ENCODE measurements at places on chromosomes 5 and 9.

GRCh38 chr5:88659529-88660263 lies 223.3 kb downstream of the MEF2C start:
- peaks cover 30% of the 10 kb centered on the region for H3K4me1 ChIP-seq
- no peak overlapping the region for H3K4me3 ChIP-seq
- H3K27ac ChIP-seq: peak overlapping the region; percentile 78

DNA sequence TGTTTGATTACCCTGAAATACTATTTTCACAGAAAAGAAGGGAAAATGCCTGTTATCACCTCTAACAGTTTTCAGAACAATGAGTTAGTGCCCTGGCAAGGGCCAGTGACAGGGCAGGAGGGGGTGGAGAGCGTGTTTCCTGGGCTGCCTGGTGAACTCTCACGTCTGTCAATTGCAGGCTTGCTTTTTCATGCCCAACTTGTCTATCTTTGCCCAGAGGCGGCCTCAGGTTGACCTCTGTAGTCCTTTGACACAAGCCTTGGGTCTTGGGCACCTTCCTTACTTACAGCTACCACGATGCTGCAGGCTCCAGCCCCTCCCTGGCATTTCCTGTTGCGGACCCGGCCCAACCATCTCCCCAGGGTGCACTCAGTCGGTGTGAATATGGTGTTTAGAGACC lies 2.2 kb upstream of the CEL start:
- DNase-seq: no peak
- no peak overlapping the region for H3K27ac ChIP-seq
- H3K36me3 ChIP-seq: no peaks in the 10 kb centered on the region
- no peaks in the 10 kb centered on the region for H3K27me3 ChIP-seq

GRCh38 chr5:39371367-39371635 lies 7.0 kb upstream of the C9 start:
- H3K27ac ChIP-seq: no peak overlapping the region
- no peaks in the 10 kb centered on the region for H3K27me3 ChIP-seq
- no peaks in the 10 kb centered on the region for H3K4me1 ChIP-seq
- no peak for DNase-seq
- no peaks in the 10 kb centered on the region for H3K36me3 ChIP-seq

- H3K27me3 ChIP-seq: peaks cover 2% of the 10 kb centered on the region
- no peak for DNase-seq
- H3K4me3 ChIP-seq: no peak overlapping the region
- no peaks in the 10 kb centered on the region for H3K4me1 ChIP-seq
Measured at GRCh38 chr9:102867488-102867887, 127.6 kb upstream of the CYLC2 start.

- no peak for DNase-seq
- H3K4me3 ChIP-seq: no peak overlapping the region
- no peaks in the 10 kb centered on the region for H3K27me3 ChIP-seq
- peaks cover 13% of the 10 kb centered on the region for H3K4me1 ChIP-seq
- no peaks in the 10 kb centered on the region for H3K36me3 ChIP-seq
- peak overlapping the region; percentile 67 for H3K27ac ChIP-seq
Measured at GRCh38 chr9:81825846-81826516, 102.2 kb upstream of the SPATA31D4 start.

- no peaks in the 10 kb centered on the region for H3K4me1 ChIP-seq
- H3K4me3 ChIP-seq: no peak overlapping the region
- H3K27ac ChIP-seq: no peak overlapping the region
- H3K36me3 ChIP-seq: no peaks in the 10 kb centered on the region
- H3K27me3 ChIP-seq: no peaks in the 10 kb centered on the region
- DNase-seq: peak; percentile 64
Measured at GRCh38 chr9:35258660-35259474, 97.1 kb downstream of the UNC13B start.

GRCh38 chr9:10876333-10876732 lies 263.5 kb upstream of the PTPRD start:
- H3K27ac ChIP-seq: no peak overlapping the region
- H3K4me1 ChIP-seq: no peaks in the 10 kb centered on the region
- no peak for DNase-seq
- no peaks in the 10 kb centered on the region for H3K36me3 ChIP-seq

GRCh38 chr9:133252301-133253020 lies 22.5 kb downstream of the ABO start:
- peak overlapping the region; percentile 56 for H3K27ac ChIP-seq
- no peaks in the 10 kb centered on the region for H3K36me3 ChIP-seq
- DNase-seq: no peak
- H3K27me3 ChIP-seq: no peaks in the 10 kb centered on the region

GRCh38 chr5:177473443-177474001 lies at the start of gene DBN1:
Gene DBN1, minus strand, starts transcription at chr5:177473634. Its CDS starts 113 bp downstream, at chr5:177473521.
- peak within 1 kb of the TSS; percentile 93 for H3K27ac ChIP-seq
- H3K27me3 ChIP-seq: no peaks in the 10 kb centered on the region
- no peak for DNase-seq

GRCh38 chr5:149667084-149667828 lies 62.9 kb upstream of the PPARGC1B start:
- H3K27me3 ChIP-seq: no peaks in the 10 kb centered on the region
- no peak overlapping the region for H3K27ac ChIP-seq
- no peak overlapping the region for H3K4me3 ChIP-seq
- no peaks in the 10 kb centered on the region for H3K36me3 ChIP-seq
- DNase-seq: no peak

DNA sequence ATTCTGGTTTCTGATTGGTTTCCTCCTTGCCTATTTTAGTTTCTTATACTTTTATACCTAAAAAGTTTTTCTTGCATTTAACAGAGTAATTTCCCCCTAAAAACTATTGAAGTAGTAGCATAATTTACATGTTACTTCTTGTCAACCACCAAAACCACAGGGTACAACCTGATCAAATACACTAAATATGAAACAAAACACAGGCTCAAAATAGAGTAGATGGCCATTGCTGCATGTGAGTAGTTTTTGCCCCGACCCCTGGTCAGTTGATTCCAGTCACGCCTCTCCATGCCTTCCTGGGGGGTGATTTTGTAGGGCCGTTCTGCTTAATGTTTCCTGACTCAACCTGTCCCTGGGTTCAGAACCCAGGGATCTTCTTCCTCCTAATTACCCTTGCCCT lies 101.8 kb downstream of the TLE4 start:
- no peaks in the 10 kb centered on the region for H3K36me3 ChIP-seq
- no peaks in the 10 kb centered on the region for H3K4me1 ChIP-seq
- no peak for DNase-seq
- no peak overlapping the region for H3K4me3 ChIP-seq
- H3K27me3 ChIP-seq: no peaks in the 10 kb centered on the region

Measured in tibial nerve (tissue), 4 donors.